ENCODE measurements at places on chromosomes 6 and 20.

GRCh38 chr20:20992277-20992676 lies 113.9 kb downstream of the LINC00237 start:
- DNase-seq, result no peak

DNA sequence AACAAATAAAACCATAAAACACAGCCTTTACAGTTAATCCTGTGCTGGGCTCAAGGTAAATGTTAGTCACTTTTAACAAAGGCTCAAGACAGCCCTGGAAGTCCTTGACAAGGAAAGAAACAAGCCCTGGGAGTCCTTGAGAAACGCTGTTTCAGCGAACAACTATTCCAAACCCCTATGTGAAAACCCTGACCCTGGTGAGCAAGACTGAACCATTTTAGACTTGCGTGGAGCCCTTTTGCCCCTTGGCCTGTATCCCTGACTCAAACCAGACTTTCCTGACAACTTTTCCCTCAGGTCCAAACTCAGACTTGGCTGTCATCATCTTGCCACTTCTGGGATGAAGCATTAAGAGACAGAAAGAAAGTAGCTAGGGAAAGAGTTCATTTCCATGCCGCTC lies 180.4 kb downstream of the AIG1 start:
- no peak for DNase-seq

DNA sequence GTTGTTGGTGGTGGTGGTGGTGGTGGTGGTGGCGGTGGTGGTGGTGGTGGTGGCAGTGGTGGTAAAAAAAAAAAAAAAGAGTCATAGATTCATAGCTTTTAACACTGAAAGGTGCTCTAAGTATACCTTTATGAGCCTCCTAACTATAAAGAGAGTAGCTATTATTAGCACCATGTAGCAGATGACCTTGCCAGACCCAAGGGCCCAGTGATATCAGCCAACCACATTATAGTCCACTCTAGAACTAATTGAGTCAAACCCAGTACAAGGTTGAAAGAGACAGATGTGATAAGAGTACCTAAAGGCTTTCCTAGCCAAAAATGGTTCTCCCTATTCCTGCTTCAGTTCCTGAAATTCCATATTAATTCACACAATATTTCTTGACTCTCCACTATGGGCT lies 245.3 kb downstream of the HACE1 start:
- DNase-seq, result no peak

DNA sequence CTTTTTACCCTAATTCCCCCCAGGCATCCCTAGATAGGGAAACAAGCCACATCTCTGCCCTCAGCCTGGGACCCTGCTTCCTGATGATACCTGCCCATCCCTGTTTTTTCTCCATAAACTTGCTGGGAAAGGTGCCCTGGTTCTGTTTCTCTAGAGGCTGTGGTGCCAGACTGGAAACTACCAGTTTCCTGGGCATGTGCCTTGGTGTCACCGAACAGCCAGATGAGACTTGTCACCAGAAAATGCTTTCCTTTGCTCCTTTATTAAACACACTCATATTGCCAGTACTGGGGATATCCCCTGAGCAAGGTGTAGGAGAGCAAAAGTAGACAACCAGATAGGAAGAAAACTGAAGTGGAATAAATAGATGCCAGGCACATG lies 16.8 kb downstream of the SRSF3 start:
- DNase-seq, result no peak

DNA sequence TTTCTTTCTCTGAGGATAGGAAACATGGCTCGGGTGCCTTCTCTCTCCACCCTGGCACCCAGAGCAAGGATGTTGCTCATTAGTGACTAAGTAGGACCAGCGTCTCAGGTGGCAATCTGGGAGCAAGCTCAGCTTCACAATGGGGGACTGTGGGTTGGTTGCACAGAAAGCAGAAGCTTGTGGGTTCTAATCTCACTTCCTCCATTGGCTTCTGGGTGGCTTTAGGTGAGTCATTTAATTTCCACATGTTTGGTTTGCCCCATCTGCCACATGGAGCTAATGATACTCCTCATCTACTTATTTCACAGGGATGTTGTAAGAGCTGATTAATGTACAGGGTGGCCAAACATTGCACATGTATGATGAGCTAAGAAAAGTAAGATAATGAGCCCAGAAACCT lies 54.8 kb upstream of the AKIRIN2 start:
- DNase-seq, result peak; percentile 62

- DNase-seq, result no peak
These were observed 12.8 kb upstream of the DDO start for GRCh38 chr6:110428153-110428552.

DNA sequence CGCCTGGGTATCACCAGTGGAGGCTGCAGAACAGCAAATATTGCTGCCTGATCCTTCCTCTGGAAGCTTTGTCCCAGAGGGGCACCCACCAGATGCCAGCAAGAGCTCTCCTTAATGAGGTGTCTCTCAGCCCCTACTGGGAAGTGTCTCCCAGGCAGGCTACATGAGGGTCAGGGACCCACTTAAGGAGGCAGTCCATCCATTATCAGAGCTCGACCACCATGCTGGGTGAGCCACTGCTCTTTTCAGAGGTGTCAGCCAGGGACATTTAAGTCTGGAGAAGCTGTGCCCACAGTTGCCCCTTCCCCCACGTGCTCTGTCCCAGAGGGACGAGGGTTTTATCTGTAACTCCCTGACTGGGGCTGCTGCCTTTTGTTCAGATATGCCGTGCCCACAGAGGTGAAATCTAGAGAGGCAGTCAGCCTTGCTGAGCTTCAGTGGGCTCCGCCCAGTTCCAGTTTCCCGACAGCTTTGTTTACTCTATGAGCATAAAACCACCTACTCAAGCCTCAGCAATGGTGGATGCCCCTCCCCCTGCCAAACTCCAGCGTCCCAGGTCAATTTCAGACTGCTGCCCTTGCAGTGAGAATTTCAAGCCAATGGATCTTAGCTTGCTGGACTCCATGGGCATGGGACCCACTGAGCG lies 25.9 kb upstream of the AIG1 start:
- no peak for DNase-seq

GRCh38 chr6:30520522-30520921 lies 31.2 kb downstream of the HLA-E start:
- DNase-seq, result no peak

- DNase-seq, result no peak
These were observed 4.1 kb downstream of the ITCH start for GRCh38 chr20:34367155-34367554.

DNA sequence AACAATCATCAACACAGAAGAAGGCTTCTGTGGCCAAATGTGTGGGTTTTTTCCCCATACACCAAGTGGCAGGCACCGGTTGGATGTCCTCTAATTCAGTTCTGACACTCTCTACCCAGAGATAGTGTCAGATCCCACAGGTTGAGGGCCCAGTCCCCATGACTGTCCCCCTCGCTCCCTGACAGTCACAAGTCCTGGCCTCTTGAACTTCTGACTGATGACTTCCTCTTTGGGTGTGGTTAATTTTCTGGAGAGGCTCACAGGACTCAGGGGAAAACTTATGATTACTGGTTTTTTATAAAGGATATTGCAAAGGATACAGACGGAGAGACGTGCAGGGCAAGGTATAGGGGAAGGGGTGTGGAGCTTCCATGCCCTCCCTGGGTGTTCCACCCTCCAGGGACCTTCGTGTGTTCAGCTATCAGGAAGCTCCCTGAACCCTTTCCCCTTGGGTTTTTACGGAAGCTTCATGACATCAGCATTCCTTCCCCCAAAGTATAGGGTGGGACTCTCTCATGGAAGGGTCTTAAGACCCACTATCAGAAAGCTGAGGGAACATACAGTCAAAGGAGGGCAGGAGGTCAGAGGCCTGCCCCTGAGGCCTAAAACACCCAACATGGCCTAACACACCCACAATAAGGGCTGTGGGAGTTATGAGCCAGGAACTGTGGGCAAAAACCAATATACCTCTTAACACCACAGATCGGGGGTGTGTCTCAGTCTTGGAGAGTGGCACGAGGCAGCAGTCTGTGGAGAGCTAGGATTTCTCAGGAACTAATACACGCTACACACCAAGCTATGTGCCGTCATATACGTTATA lies 33.3 kb downstream of the FARS2 start:
- DNase-seq, result no peak

DNA sequence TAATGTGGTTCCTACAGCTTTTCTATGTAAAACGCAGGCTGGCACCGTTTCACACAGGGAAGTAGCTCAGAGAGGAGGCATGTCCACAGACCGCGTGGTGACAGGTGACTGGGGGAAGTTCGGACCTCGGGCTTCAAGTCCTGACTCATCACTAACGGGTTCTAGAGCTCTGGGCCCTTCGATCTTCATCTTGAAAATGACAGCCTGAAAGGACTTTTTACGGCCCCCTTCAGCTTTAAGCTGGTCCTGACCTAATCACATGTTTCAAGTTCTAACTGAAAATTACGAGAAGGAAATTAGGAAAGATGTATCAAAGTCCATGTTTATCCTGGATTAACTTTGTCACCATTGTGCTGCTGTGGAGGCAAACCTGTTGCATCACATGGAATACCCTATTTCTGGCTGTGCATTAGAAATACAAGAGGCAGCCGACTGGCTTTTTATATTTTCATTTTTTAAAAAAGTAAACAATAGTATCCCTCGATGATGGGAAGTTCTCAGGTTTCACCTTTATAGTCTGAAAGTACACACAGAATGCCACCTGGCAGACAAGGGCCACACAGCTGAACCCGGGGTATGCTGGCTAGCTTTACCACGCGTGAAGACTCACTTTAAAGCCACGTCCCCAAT lies 2.0 kb downstream of the MAN1A1 start:
- DNase-seq, result no peak

DNA sequence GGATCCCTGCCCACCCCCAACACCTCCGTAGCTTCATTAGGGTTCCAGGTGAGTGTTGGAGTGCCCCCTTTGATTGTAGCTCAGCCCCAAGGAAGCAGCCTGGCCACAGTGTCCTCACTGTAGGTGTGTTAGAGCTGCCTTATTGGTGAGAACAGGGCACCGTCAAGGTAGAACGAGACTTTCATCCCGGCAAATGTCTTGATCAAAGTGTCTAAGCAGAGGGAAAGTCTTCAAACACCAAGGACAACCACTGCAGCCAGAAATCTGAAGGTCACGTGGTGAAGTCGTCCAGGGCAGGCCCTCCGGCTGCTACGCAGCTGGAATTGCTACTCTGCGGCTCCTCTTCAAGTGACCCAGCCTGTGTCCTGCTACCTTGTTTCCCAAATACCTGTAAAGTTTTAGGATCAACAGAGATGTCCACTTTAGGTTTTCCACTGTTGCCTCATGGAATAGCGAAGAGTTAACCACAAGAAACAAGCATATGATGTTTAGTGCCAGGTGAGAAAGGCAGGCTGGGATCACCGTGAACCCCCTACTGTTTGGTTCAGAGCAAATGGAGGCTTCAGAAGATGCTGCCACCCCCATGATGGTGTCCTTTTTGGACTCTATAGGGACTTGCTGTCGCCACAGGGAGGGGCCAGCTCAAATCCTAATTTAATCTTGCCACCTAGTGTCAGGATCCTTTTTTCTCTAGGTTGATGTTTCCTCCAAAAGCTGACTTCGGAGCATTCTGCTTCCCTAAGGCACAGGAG lies 1.7 kb upstream of the DLL1 start:
- DNase-seq, result no peak

DNA sequence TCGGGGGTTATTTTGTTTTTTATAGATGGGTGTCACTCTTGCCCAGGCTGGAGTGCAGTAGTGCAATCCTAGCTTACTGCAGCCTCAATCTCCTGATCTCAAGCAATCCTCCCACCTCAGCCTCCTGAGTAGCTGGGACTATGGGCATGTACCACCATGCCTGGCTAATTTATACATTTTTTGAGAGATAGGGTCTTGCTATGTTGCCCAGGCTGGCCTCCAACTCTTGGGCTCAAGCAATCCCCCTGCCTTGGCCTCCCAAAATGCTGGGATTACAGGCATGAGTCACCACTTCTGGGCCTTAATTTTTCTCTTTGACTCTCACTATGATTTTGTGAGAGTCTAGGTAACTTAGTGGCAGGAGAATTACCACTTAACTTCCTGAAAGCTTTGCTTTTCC lies 23.3 kb downstream of the AKAP12 start:
- no peak for DNase-seq

- DNase-seq, result no peak
These were observed 88.1 kb downstream of the PRSS35 start for GRCh38 chr6:83600459-83600858.

DNA sequence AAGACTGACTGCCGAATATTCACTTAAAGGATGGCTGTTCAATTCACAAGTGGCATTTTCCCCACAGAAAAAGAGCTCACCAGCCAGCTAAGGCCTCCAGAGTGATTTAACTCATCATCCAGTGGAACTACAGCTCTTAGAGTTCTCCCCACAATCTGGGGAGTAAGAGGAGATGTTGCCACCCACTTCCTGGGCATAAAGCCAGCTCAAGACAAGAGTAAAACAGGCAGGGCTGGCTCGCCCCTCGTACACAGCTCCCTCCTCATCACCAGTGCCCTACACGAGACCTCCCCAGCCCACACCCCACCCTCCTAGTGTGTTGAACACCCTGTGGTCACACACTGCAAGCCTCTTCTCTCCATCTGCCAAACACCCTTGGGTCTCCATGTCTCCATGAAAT lies 47.2 kb upstream of the IPCEF1 start:
- peak; percentile 67 for DNase-seq

DNA sequence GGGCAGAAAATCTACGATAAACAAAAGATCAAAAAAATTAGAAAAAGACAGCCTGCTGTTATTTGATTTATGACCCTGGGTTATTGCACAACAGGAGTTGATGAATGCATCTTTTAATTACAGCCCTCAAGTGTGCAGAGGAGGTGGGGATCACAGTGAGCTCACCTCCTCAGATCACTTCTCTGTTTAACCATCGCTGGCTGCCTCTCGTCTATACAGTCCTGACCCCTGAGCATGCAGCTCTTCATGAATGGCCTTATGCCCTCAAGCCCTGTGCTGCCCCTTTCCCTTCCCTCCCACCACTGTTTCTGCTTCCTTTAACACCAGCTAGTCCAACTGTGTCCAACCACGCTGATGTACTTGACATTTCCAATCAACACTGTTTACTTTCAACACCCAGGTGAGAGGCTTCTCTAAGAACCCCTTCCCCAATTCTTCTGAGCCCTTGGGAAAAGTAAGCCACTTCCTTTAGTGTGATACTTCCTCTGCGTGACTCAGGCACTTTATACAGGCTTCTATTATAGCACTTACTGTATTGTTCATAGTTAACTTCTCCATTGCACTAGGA lies 60.6 kb upstream of the RIPOR2 start:
- DNase-seq, result no peak

GRCh38 chr6:4804095-4804494 lies 27.9 kb downstream of the CDYL start:
- peak; percentile 71 for DNase-seq

DNA sequence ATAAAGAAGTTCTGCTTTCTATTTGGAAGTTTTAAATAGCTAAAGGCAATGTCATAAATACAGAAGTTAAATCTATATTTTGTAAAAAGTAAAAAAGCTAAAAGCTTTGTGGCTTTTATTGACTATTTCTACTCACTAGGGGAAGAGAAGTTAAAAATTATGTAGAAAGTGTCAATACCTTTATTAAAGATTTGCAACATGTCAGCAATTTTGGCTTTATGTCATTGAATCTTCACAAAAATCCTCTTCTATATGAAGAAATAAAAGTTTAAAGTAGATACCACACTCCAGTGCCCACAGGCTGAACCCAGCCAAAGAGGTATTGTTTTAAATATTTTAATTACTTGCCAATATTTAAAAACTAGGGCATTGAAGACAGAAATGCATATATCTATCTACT lies 160.6 kb upstream of the HSF2 start:
- no peak for DNase-seq
